ENCODE measurements at places on chromosomes 7 and 10.
A peak's percentile ranks its signal among the peaks of the same experiment; 100 is the strongest.

GRCh38 chr7:49014870-49015269 is 90.5 kb downstream of the CDC14C start:
- no peak for DNase-seq

GRCh38 chr10:3527869-3528268 is 257.1 kb downstream of the KLF6 start:
- no peak for DNase-seq

- DNase-seq, result no peak
These were observed 51.6 kb downstream of the ST7 start for GRCh38 chr7:117004899-117005298.

DNA sequence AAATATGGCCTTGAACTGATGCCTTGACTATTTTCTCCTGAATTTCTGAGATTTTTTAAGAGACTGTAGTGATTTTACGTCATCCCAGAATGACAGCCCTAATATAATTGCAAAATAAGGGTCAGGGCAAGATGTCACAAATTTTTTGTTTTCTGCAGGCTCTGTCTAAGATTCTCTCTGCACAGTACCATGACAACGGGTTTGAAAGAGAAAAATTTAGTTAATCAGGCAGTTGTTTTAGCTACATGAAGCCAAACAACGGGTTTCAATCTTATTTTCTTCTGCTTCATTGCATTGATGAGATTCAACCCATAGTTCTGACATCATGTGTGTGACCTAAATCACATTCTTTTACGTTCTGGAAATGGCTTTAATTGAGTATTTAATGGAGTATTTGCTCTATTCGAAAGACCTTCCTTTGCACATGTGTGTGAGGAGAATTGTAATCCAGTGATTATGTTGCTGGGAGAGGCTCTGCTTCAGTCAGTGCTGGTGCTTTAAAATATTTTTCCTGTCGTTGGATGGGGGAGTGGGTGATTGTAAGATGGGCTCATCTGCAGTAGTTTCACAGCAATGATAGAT is 118.0 kb upstream of the RHOBTB1 start:
- no peak for DNase-seq

- DNase-seq, result no peak
These were observed 243.9 kb downstream of the SNX13 start for GRCh38 chr7:17696422-17696821.

DNA sequence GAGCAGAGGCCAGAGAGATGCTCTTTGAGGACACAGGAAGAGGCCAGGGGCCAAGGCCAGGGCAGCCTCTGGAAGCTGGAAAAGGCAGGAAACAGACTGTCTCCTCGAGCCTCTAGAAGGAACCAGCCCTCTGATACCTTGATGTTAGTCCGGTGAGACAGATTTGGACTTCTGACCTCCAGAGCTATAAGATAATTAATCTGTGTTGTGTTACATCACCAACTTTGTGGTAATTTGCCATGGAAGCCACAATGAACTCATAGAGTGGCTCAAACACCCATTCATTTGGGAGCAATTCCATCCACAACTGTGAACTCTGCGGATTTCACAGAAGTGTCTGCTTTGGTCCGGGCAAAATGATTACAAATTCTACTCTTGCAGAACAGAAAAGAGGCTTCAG is 48.7 kb downstream of the OAT start:
- no peak for DNase-seq

DNA sequence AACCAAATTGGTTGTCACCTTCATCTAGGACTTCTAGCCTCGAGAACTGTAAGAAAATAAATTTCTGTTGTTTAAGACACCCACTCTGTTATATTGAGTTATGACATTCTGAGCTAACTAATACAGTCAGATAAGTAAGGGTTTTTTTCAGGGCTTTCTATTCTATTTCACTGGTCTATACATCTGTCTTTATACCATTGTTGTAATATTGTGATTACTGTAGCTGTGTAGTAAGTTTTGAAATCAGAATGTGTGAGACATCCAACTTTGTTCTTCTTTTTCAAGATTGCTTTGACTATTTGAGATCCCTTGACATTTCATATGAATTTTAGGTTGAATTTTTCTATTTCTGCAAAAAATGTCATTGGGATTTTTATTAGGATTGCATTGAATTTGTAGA is 7.5 kb downstream of the IFIT1 start:
- no peak for DNase-seq

GRCh38 chr10:74022926-74023629 is 25.2 kb downstream of the VCL start:
- no peak for DNase-seq

DNA sequence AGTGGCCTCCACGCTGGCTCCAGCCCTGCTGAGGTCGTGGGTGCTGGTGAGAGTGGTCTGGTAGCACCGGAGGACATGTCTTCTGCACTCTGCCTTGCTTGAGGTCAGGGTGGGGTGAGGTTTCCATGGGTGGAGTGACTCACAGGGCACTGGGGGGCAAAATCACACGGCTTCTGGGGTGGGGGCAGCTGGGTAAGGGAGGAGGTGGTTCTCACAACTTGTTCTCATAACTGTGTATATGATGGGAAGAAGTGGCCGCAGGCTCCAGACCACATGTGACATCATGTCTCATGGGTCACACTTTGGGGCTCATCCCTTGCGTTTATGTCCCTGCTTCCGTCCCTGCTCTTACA is 884 bp upstream of the PRF1 start:
- DNase-seq, result peak; percentile 56

- DNase-seq, result no peak
These were observed 568.3 kb downstream of the KIF20B start for GRCh38 chr10:90269699-90270098.

DNA sequence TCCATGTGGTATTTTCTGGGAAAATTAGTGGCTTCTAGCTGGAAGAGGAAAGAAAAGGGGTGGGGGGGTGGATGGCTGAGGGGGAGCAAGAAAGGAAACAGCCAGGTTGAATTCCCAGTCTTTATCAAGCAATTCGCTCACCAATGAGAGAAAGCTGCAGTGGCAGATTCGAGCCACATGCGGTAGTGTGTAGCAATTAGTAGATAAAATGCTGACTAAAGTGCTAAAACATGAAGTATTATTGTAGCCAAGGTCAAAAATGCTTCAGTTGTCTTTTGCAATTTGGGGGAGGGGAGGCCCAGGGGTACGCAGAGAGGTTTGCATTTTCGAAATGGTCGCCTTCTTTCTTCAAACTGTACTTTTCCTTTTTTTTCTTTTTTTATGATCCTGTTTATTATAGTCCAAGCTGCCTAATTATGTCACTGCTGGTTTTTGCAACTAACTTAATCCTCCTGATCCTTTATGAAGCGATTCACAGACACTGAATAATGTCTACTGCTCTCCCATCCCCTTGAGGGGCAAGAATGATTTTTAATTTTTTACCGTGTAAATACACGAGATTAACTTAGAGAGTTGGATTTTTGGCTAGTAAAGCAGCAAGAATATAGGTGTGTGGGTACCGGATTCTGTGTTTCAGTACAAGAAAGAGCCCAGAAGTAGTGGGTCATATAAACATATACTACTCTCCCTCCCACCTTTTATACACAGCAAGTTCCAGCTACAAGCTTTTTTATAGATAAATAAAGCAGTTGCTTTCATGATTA is 3.6 kb upstream of the ARID5B start:
- no peak for DNase-seq

GRCh38 chr7:151406886-151407583 is 2.8 kb downstream of the WDR86 start:
- no peak for DNase-seq

GRCh38 chr7:123537026-123537642 is 2.7 kb upstream of the IQUB start:
- DNase-seq, result no peak

DNA sequence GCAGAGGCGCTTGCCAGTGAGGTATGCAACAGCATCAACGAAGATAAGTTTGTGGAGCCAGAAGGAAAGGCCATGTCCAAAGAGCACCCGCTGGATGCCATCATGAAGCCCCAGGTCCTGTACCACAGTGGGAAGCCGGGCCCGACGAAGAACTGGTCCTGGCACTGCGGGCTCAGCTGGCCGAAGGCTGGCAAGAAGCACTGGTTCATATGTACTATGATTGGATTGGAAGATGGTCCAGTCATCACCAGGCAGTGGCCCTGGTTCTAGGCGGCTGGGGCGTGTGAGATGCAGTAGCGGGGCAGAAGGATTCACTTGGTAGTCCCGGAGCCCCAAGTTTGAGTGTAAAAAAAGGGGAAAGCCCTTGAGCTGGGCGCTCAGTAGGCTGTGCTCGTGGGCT is 3.9 kb downstream of the NDST2 start:
- no peak for DNase-seq

GRCh38 chr10:5292196-5292735 is 72.5 kb upstream of the UCN3 start:
- DNase-seq, result no peak

DNA sequence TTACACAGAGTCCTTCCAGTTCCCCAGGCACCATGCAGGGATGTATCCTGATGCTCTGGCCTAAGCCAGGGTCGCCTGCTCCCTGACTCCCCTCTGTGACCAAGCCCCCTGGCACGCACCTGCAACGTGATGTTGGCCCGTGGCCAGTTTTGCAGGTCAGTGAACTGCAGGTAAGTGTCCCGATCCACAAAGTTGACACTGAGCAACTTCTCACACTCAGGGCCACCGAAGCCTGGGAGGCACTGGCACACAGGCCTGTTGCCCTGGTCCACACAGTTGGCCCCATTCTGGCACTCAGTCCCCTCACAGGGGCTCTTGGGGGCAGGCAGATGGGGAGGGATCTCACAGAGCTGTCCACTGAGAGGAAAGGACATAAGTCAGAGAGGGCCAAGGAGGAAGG is 174.3 kb downstream of the LCOR start:
- no peak for DNase-seq

GRCh38 chr10:74975758-74976157 is 135.7 kb upstream of the SAMD8 start:
- no peak for DNase-seq

GRCh38 chr7:133470-133869 is 58.9 kb upstream of the FAM20C start:
- DNase-seq, result no peak

DNA sequence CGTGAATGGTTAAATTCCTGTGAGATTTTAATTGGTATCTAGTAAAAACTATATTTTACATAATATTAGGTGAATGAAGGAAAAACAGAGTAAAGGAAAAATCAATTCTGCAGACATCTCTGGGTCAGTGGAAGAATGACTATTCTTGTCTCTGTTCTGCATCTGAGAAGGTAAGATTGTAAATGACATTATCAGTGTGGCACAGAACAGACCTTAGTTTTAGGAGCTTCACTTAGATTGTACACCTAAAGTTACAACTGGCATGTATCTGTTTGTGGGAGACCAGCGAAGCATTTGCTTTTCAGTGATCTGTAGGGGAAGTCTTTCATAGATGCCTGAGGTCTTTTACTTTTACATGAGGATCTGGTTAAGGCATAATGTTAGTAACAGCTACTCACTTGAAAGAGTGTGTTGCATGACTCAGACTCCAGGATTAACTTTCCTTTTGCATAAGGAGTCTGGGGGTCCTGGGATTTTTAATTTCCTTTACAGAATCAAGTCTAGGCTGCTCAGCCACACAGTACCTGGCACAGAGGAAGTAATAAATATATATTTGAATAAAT is 56.2 kb downstream of the JMJD1C start:
- DNase-seq, result no peak

DNA sequence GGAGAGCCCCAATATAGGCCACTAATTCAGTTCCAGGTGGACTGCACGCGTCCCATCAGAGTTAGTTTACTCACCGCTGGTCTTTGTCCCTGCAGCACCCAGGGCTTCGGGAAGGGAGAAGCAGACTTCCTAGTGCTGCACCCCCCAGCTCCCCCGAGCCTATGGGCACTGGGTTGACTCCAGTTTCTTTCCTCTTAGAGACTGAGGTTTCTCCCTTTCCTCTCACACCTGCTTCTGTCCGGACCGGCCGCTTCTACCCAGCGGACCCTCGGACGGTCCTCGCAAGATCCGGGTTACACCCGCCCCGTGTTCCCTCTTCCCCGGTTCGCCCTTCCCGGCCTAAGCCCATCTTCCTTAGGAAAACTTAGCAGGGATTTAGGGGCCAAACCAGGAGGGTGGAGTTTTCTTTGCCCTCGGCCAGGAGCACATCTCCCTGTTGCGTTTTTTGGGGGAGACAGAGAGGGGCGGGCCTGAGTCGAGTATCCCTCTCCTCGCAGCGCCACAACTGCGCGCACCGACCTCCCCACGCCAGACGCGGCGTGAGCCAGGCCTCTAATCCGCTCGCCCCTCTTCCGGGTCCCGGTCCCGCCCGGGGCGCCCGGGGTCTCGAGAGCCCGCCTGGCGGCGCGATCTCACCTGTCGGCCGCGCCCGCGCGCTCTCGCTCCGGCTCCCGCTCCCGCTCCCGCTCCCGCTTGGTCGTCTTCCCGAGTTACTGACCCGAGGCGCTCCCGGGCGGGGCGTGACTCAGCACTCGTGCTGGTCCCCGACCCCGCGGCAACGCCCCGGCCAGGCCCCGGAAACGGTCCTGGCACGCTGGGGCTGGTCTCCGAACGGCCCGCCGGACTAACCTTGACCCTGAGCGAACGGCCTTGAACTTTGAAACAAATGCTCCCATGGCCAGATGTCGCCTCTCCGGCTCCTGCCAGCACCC is at the start of gene AIFM2:
AIFM2 (minus strand) TSS at position 728 of the 932 bp plus-strand sequence. CDS start 8,741 bp downstream, outside the sequence.
- DNase-seq, result peak; percentile 21

GRCh38 chr7:11124856-11125559 is 151.3 kb downstream of the PHF14 start:
- no peak for DNase-seq

- DNase-seq, result no peak
These were observed 1.2 kb upstream of the ARPC1B start for GRCh38 chr7:99373091-99374066.

- no peak for DNase-seq
These were observed 43.2 kb downstream of the RBAK start for GRCh38 chr7:5088906-5089305.

- no peak for DNase-seq
These were observed 17.3 kb downstream of the DAGLB start for GRCh38 chr7:6430271-6430940.

DNA sequence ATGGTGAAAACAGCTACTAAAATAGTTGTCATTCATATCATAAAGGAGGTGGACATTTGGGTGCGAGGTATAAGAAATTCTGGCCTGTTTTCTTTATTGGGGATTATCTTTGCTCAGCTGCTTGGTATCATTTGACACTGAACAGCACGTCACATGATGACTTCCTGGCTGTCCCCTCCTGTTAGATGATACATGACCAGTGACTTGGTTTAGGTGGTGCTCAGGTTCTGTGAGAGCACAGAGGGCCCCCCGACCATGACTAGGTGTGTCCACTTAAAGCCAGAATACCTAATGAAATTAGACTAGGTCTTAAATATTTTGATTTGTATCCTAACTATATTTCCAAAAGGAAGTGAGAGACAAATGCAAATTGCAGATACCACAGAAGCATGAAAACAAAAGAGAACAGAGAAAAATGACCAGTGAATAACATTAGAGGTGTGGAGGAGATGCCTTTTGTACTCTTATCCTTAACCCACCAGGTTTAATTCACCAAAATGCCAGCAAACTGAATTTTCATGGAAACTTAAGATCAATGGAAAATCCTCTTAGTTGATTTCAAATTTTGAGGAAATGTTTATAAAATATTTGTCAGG is 50.6 kb upstream of the GJD4 start:
- no peak for DNase-seq

DNA sequence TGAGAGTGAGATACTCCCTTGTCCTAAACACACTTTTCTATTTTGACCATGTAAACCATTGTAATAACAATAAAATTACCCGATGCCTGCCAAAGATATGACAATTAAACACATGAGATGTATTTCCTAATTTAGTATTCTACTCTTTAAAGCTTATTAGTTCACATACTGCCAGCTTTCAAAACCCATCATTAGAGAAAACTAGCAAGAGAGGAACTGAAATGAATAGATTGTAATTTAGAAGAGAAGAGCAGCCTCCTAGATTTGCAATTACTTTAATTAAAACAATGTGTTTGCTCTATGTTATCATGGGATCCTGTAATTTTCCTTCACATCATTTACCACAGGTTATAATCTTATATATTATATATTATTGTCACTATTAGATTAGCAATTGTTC is 428.2 kb downstream of the THSD7A start:
- DNase-seq, result no peak
